ENCODE measurements at places on chromosomes 3 and 15.

DNA sequence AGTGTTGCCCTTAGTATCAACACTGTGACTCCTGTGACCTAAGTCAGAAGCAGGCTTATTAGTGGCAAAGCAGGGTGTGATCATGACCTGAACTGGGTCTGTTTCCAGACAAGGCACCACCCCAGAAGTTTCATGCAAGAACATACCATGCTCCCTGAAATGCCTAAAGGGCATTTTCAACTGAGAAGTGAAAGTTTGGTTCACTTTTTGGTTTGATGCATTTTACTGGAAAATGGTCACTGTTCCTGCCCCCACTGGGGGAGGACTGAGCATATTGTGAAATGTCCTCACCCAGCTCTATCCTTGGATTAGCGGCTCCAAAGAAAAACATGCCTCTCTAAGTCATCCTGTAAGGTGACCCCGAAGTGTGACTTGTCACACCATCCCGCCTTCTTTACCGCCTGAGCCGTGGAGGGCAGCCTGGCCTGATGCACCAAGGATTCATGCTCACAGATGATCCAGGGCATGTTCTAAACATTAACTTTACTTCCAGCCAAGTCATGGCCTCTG lies 3.1 kb upstream of the FAM240A start:
- DNase-seq = no peak

GRCh38 chr15:46589088-46589487 lies 954.3 kb downstream of the SQOR start:
- no peak for DNase-seq

GRCh38 chr3:13598201-13598600 lies 49.3 kb downstream of the FBLN2 start:
- DNase-seq = no peak

DNA sequence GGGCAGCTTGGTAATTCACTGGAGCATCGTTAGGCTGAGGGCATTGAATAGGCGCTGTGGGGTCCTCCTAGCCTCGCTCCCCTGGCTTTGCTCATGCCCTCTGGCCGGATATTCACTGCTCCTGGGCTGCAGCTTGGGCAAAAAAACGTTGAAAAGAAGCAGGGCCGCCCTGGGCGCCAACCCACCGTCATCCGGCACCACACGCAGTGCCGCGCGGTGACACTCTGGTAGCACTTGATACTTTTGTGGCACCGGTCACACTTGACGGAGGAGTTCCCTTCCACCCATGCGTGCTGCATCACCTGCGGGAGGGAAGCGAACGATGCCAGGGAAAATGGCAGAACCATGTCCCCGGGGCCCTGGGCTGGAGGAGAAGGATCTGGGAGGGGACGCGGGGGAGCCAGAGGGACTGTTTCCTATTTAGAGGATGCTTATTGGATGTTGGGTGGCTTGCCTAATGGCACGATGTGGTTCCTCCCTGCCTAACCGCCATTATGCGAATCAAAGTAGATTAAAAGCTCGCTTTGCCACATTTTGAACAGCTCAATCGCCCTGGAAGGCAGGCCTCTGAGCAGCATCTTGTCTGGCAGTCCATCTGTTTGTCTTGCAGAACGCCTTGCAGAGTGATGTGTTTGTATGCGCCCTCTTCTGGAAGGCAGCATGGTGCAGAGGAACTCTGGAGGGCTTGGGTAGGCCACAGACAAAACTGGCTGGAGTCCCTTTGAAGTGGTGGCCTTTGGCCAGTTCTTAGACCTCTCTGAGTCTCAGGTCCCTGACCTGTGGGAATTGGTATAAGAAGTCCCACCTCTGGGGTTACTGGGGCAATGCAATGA lies 93.2 kb downstream of the DGKG start:
- DNase-seq = no peak

- peak; percentile 24 for DNase-seq
Measured at GRCh38 chr3:15051531-15051930, 13.6 kb downstream of the MRPS25 start.

DNA sequence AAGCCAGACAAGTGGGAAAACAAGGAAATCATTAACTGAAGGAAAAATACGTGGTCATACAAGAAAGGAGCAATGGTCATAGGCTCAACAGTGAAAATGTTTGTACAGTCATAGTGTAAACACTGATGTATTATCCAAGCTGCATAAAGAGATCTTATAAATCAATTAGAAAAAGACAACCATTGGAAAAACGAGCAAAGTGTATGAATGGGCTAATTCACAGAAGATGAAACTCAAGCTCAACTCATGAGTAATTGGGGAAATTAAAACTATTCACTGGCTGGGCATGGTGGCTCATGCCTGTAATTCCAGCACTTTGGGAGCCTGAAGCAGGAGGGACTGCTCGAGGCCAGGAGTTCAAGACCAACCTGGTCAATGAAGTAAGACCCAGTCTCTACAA lies 6.4 kb upstream of the IGF2BP2 start:
- DNase-seq = no peak

DNA sequence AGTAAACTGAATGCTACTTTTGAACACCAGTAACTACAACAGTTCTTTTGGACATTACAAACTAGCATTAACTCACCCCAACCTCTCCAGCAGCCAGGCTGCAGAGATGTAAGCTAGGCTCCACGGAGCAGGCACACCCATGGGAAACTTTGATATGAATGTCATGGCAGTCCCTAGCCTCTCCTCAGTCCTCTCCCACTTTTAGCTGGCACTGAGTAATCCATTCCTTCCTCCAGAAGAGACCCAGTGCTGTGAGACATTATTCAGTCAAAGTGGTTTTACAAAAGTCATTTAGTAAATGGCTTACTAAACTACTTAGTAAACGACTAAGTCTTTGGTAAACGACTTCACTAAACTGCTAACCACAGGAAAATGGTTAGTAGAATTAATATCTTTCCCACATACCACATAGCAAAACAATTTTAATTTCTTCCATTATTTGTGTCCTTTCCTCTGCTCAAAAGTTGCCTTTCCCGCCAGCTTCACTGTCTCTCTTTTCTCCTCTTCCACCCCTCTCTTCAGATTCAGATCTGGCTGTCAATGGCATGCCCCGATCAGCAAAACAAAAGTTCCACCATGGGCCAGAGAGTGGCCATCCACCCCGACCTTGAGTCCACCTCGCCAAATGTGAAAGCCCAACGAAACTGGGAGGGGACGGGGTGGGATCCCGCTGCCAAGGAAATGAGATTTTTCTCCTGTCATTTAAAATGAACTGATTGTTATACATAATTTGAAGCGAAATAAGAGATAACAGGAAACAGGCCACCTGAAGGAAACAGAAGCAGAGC lies 67.5 kb upstream of the TJP1 start:
- DNase-seq = no peak

DNA sequence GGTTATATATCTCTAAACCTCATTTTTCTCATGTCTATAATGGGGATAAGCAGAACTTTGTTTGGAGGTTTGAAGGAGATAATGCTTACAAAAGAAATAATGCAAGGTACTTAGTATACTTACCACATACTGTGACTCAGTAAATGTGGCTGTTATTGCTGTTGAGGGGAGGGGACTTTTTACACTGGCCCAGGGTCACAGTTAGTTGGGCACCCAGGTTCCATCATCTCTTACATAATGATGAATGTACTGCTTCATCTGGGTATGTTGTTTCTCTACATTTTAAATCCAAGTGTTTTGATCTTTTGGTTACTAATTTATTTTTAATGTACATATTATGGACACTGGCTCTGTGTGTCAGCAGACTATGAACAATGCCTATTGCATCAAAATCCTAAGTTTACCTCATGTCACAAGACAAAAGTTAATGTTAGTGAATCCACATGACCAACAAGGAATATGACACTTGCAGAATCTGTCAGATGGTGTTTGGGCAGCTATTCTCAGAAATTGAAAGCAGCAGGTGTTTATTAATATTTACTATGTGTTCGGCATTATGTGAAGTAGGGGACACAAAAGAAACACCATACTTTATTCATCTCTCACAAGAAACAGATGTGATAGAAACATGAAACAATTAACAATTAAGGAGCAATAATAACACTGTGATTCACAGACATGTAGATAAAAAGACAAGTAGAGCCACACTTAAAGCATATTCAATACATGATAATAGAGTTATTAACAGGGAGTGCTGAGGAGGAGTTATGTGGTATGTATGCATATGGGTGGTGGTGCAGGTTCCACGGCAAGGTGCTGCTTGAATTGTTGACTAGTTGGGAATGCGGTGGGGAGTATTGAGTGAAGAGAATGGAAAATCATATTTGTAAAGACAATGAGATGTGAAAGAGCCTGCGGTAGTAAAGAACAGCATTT lies 109.7 kb downstream of the GALK2 start:
- DNase-seq = no peak

GRCh38 chr15:90315278-90315982 lies 36.7 kb upstream of the ZNF774 start:
- no peak for DNase-seq

GRCh38 chr3:53346922-53347260 lies 452 bp downstream of the DCP1A start:
- no peak for DNase-seq

Measured in NCI-H345 (cell line).